ENCODE measurements at places on chromosomes 3 and 15.
A peak's percentile ranks its signal among the peaks of the same experiment; 100 is the strongest.

DNA sequence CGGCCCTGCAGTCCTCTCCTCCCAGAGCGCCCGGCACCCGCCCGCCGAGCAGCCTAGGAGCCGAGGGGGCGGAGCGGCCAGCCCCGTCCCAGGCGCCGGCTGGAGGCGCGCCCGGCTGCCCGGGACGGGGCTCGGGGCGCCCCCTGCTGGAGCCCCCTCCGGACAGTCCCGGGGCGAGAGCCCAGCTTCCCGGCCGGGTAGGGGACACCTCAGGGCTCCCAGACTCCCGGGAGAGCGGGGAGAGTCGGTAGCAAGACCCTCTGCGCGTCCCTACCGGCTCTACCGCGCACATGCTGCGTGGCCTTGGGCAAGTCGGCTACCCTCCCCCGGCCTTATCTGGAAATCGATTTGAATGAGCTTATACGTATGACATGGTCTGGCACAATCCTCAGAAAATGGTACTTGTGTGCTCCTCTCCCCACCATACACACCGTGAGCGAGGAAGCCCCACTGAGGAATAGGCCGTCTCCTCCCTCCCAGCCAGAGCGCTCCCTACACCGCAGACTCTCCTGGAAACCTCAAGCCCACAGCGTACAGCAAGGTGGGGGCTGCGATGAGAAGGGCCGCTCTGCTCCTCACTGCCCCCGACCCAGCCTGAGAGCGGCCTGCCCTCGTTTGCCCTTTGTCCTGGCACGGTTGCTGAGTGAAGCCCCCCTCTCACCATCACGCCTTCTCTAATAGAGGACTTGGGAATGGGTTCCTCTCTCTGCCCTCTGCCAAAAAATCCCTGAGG is at the start of gene DAPK2:
DAPK2 (minus strand) TSS at position 65 of the 733 bp plus-strand sequence. CDS start 6,224 bp downstream, outside the sequence.
- H3K4me1 ChIP-seq = peaks cover 13% of the 10 kb centered on the region
- no peaks in the 10 kb centered on the region for H3K36me3 ChIP-seq
- peaks cover 34% of the 10 kb centered on the region for H3K27me3 ChIP-seq
- peak; percentile 62 for DNase-seq

DNA sequence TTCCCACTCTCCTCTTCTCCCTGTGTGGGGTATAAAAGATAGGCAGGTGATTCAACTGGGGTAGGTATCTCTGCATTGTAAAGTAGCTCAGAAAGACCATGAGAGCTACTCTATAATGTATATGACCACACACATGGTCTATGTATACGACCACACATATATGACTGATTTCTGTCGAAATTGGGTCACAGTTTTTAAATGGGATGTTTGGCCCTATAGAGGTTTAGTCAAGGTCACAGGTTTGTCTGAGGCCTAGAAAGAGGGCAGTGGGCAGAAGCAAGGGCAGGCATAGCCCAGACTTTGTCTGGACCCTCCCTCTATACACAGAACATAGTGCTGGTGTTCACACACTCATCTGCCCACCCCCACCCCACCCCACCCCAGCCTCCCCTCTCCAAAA is 4.4 kb downstream of the LAMP3 start:
- H3K4me3 ChIP-seq = no peak overlapping the region
- H3K27ac ChIP-seq = no peak overlapping the region
- H3K36me3 ChIP-seq = peaks cover 15% of the 10 kb centered on the region
- no peak for DNase-seq
- no peaks in the 10 kb centered on the region for H3K27me3 ChIP-seq

DNA sequence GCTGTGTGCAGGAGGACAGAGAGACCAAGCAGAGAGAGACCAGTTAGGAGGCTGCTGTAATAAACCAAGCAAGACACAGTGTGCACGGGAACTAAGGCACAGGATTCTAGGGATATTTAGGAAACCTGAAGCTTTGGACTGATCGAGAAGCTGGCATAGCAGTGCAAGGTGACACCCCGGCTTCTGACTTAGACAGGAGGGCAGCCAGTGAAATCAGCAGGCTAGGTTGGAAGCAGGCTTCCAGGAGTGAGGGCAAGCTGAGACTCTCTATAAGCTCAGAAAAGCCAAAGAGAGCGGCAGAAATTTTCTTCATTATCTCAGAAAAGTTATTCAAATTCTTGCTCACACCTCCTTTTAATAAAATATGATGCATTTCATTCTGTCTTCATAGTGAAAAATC is 104.6 kb downstream of the LIPC start:
- peaks cover 1% of the 10 kb centered on the region for H3K36me3 ChIP-seq
- H3K27me3 ChIP-seq = peaks cover 12% of the 10 kb centered on the region

DNA sequence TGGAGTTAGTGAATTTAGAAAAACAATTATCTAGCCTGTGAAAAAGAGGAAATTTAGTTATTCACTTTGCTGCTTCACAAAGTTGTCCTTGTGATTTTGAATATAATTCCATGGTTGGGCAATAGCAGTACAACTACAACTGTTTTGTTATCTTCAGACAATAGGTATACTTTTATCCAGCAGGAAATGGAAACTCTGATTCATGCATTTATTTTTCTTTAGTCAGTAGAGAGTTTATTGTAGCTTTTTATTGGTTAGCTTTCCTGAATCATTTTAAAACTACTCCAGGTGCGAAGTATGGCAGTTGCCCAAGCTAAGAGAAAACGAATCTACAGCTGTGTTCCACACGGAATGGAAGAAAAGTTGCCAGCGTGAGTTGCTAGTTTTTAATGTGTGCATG is 80.3 kb downstream of the TM4SF4 start:
- no peak overlapping the region for H3K27ac ChIP-seq
- DNase-seq = no peak
- H3K4me3 ChIP-seq = no peak overlapping the region
- no peaks in the 10 kb centered on the region for H3K36me3 ChIP-seq
- H3K4me1 ChIP-seq = no peaks in the 10 kb centered on the region
- peaks cover 14% of the 10 kb centered on the region for H3K27me3 ChIP-seq

DNA sequence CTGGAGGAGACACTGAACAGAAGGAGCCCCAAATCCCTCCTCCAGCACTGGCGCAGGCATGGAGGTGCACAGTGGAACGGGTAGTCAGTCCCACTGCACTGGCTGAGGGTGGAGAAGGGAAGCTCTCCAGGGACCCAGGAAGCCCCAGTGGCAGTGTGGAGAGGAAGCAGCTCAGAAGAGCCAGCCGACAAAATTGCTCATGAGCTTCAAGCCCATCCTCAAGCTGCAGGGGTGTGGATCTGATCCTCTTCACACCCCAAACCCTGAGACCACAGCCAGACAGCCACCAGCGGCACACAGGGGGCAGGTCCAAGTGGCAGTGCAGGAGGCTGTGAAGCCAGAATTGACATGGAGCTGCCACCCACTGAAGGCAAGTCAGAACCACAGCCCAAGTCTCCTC is 32.1 kb downstream of the CYFIP1 start:
- H3K4me1 ChIP-seq = peaks cover 14% of the 10 kb centered on the region
- DNase-seq = no peak
- no peaks in the 10 kb centered on the region for H3K36me3 ChIP-seq
